ENCODE measurements at places on chromosomes 3 and 15. TPM values are rescaled to one million over a fixed set of nuclear protein-coding genes. Genes with fewer than 3 reads are reported as not detected.

- peaks cover 24% of the 10 kb centered on the region for H3K4me1 ChIP-seq
- H3K27ac ChIP-seq = no peak overlapping the region
- H3K36me3 ChIP-seq = peaks cover 51% of the 10 kb centered on the region
- no peaks in the 10 kb centered on the region for H3K27me3 ChIP-seq
- no peak overlapping the region for H3K4me3 ChIP-seq
- DNase-seq = no peak
These were observed 204.2 kb downstream of the GHSR start for GRCh38 chr3:172244011-172244410.

DNA sequence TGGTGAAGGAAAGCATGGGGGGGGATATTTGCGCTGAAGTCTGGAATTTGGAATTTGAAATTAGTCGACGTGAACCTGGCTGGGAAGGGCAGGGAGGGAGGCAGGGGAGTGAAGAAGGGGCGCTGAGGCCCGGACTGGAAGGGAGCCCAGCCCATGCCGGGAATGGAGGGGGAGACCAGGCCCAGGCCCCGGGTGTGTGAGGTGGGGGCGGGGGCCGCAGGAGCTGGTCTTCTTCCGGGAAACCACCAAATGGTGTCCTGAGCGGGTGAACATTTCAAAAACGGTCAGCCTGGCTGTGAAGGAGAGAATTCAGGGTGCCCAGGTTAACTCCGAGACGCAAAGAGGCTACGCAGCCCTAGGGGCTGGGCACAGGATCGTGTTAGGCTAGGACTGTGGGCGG is 497 bp upstream of the PRR20G start:
- H3K36me3 ChIP-seq = no peaks in the 10 kb centered on the region
- H3K27me3 ChIP-seq = no peaks in the 10 kb centered on the region
- H3K4me3 ChIP-seq = no peak overlapping the region
- no peaks in the 10 kb centered on the region for H3K4me1 ChIP-seq
- DNase-seq = no peak
- no peak overlapping the region for H3K27ac ChIP-seq

GRCh38 chr3:5197022-5197421 is 9.5 kb downstream of the EDEM1 start:
- no peaks in the 10 kb centered on the region for H3K27me3 ChIP-seq
- H3K36me3 ChIP-seq = peaks cover 32% of the 10 kb centered on the region
- H3K27ac ChIP-seq = peak overlapping the region; percentile 96
- H3K4me3 ChIP-seq = no peak overlapping the region
- peaks cover 55% of the 10 kb centered on the region for H3K4me1 ChIP-seq

DNA sequence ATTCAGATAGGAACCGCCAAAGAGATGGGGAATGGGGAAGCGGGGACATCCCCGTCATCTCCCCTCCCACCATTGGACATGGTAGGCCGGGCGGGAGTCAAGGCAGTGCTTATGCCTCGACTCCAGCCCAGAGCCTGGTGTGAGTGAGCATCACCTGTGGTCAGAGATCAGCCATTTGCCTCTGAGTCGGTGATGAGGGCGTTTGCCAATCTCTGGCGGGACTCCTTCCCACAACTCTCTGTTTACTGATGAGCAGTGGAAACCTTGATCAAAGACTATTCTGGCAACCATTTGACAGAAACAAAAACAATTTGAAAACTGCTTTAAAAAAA is 63.9 kb upstream of the HES1 start:
- peaks cover 21% of the 10 kb centered on the region for H3K36me3 ChIP-seq
- DNase-seq = no peak
- H3K27ac ChIP-seq = no peak overlapping the region
- peaks cover 43% of the 10 kb centered on the region for H3K27me3 ChIP-seq
- 0 out of 2 replicates have a peak overlapping the region, but pooled peaks have one; percentile 58 for H3K4me3 ChIP-seq
- H3K4me1 ChIP-seq = peaks cover 10% of the 10 kb centered on the region

GRCh38 chr3:160384639-160385318 is 14.2 kb downstream of the IFT80 start:
- no peaks in the 10 kb centered on the region for H3K36me3 ChIP-seq
- no peak overlapping the region for H3K4me3 ChIP-seq
- no peak for DNase-seq
- H3K27me3 ChIP-seq = no peaks in the 10 kb centered on the region

- H3K36me3 ChIP-seq = peaks cover 32% of the 10 kb centered on the region
- peak overlapping the region; percentile 67 for H3K27ac ChIP-seq
- no peak for DNase-seq
- no peak overlapping the region for H3K4me3 ChIP-seq
These were observed 58.9 kb upstream of the ACTC1 start for GRCh38 chr15:34854232-34854631.

GRCh38 chr3:16236030-16236639 is 28.6 kb downstream of the DPH3 start:
- no peaks in the 10 kb centered on the region for H3K4me1 ChIP-seq
- no peak overlapping the region for H3K27ac ChIP-seq
- no peak for DNase-seq

DNA sequence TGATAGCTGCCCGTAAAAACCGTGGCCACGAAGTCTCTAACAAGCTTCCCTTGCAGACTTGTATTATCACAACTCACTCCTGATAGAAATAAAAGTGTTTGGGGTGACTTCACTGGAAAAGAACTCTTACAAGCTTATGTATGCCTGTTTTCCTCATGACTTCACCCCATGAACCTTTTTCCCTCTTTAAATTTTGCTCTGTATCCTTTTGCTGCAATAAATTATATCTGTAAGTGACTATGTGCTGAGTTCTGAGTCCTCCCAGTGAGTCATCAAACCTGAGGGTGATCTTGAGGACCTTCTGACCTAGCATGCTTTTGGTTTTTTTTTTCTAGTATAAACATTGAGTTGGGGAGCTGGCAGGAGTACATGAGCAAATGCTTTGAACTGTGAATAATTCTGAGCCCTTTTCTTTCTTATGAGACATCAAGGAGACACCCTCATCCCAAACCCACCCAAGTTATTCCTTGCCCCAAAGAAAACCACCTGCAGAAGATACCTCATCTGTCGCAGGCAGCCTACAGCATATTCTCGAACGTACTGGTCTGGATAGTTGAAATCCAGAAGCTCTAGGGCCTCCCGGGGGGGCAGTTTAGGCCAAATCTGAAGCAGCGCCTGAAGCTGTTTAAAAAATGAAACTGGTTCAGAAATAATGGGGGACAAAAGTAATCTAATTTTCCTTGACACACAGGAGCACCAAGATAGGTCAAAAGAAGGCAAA is 85.9 kb downstream of the FAIM start:
- H3K4me1 ChIP-seq = no peaks in the 10 kb centered on the region
- H3K27ac ChIP-seq = no peak overlapping the region
- no peak for DNase-seq
- H3K36me3 ChIP-seq = peaks cover 10% of the 10 kb centered on the region
- H3K27me3 ChIP-seq = no peaks in the 10 kb centered on the region
- H3K4me3 ChIP-seq = no peak overlapping the region

Gene LSAMP
- total RNA-seq = 3.6 TPM

Gene DAPK2
- 2.3 TPM for total RNA-seq
